Mucosa of gallbladder (tissue), 1 donor: ENCODE measurements at places on chromosomes 1 and 21. TPM values are rescaled to one million over a fixed set of nuclear protein-coding genes. Genes with fewer than 3 reads are reported as not detected.

Gene HSPB7
- total RNA-seq: 187 TPM

Gene JAM2
- total RNA-seq: 27.4 TPM

Gene RGS4
- 7.6 TPM for total RNA-seq

Gene NLRP3
- total RNA-seq: 5.6 TPM

Gene SLC45A1
- 5.0 TPM for total RNA-seq

Gene APP
- 857 TPM for total RNA-seq

Gene BLACAT1
- 0.81 TPM for total RNA-seq

Gene WDR3
- total RNA-seq: 10.8 TPM

Gene LEFTY1
- total RNA-seq: 1.5 TPM

Gene PRSS38
- not detected for total RNA-seq

Gene ZNF683
- total RNA-seq: 2.9 TPM

Gene LGR6
- total RNA-seq: 60.7 TPM

Gene CLCA4
- 0.20 TPM for total RNA-seq

Gene PTGS2
- 10.0 TPM for total RNA-seq

Gene HNRNPCL4
- not detected for total RNA-seq

Gene DYNLT4
- total RNA-seq: not detected

Gene CFAP298
- total RNA-seq: 43.2 TPM

Gene SERTAD4
- total RNA-seq: 2.6 TPM

Gene STYXL2
- total RNA-seq: 3.1 TPM

Gene ADCY10
- total RNA-seq: 0.81 TPM

Gene RAB13
- total RNA-seq: 112 TPM

Gene GPX7
- total RNA-seq: 8.6 TPM

Gene RGS5
- total RNA-seq: 167 TPM

Gene BARHL2
- total RNA-seq: not detected

Gene ANKRD35
- 2.7 TPM for total RNA-seq

Gene CYP4A11
- total RNA-seq: 14.2 TPM

Gene ITGB2
- total RNA-seq: 84.5 TPM
